Lung (tissue), 17 donors: ENCODE measurements at places on chromosomes 2 and 18.

- H3K4me3 ChIP-seq: no peak overlapping the region
- H3K27me3 ChIP-seq: no peaks in the 10 kb centered on the region
- DNase-seq: no peak
- H3K36me3 ChIP-seq: no peaks in the 10 kb centered on the region
- H3K27ac ChIP-seq: no peak overlapping the region
Measured at GRCh38 chr18:58076052-58076451, 32.0 kb downstream of the NEDD4L start.

- no peak for DNase-seq
- no peak overlapping the region for H3K4me3 ChIP-seq
- no peaks in the 10 kb centered on the region for H3K36me3 ChIP-seq
- H3K27ac ChIP-seq: no peak overlapping the region
- peaks cover 34% of the 10 kb centered on the region for H3K4me1 ChIP-seq
Measured at GRCh38 chr2:236974148-236974547, 111.5 kb upstream of the COPS8 start.

GRCh38 chr18:34867520-34867919, 157.4 kb downstream of the DTNA start:
- DNase-seq: peak; percentile 14
- H3K27ac ChIP-seq: no peak overlapping the region
- no peak overlapping the region for H3K4me3 ChIP-seq
- no peaks in the 10 kb centered on the region for H3K36me3 ChIP-seq
- H3K27me3 ChIP-seq: no peaks in the 10 kb centered on the region

- H3K27ac ChIP-seq: no peak overlapping the region
- no peak overlapping the region for H3K4me3 ChIP-seq
- DNase-seq: no peak
- no peaks in the 10 kb centered on the region for H3K36me3 ChIP-seq
Measured at GRCh38 chr2:45288532-45289417, 279.5 kb upstream of the SIX2 start.

GRCh38 chr2:70785137-70785911, 5.1 kb downstream of the FIGLA start:
- no peak overlapping the region for H3K27ac ChIP-seq
- DNase-seq: peak; percentile 56
- H3K4me3 ChIP-seq: no peak overlapping the region
- peaks cover 8% of the 10 kb centered on the region for H3K4me1 ChIP-seq
- H3K27me3 ChIP-seq: peaks cover 32% of the 10 kb centered on the region
